H9 (cell line): ENCODE measurements at places on chromosomes 16 and 17.

- peaks cover 7% of the 10 kb centered on the region; the same call in 1 of the 2 replicates for H3K4me1 ChIP-seq
- H3K27me3 ChIP-seq = no peaks in the 10 kb centered on the region
- no peak within 1 kb of the TSS for H3K27ac ChIP-seq
These were observed at the start of gene TMEM98 for GRCh38 chr17:32927724-32928585. Gene TMEM98 (plus strand): TSS chr17:32928153. CDS start chr17:32931529, 3,376 bp downstream.

- H3K27ac ChIP-seq = no peak overlapping the region
- no peak for DNase-seq
- peaks cover 12% of the 10 kb centered on the region; the same call in 1 of the 2 replicates for H3K4me1 ChIP-seq
- no peak overlapping the region for H3K4me3 ChIP-seq
- no peaks in the 10 kb centered on the region for H3K27me3 ChIP-seq
These were observed 157.0 kb upstream of the CDH11 start for GRCh38 chr16:65278874-65279273.

- H3K4me3 ChIP-seq = no peak overlapping the region
- H3K36me3 ChIP-seq = peaks cover 5% of the 10 kb centered on the region
- DNase-seq = no peak
- no peaks in the 10 kb centered on the region for H3K27me3 ChIP-seq
- H3K27ac ChIP-seq = no peak overlapping the region
These were observed 150.6 kb downstream of the RPTOR start for GRCh38 chr17:80694992-80695912.

- no peaks in the 10 kb centered on the region; the same call in 1 of the 2 replicates for H3K27me3 ChIP-seq
- no peaks in the 10 kb centered on the region for H3K4me1 ChIP-seq
- no peaks in the 10 kb centered on the region for H3K36me3 ChIP-seq
- no peak overlapping the region for H3K27ac ChIP-seq
- DNase-seq = no peak
These were observed 27.6 kb upstream of the DLX4 start for GRCh38 chr17:49941427-49941826.

DNA sequence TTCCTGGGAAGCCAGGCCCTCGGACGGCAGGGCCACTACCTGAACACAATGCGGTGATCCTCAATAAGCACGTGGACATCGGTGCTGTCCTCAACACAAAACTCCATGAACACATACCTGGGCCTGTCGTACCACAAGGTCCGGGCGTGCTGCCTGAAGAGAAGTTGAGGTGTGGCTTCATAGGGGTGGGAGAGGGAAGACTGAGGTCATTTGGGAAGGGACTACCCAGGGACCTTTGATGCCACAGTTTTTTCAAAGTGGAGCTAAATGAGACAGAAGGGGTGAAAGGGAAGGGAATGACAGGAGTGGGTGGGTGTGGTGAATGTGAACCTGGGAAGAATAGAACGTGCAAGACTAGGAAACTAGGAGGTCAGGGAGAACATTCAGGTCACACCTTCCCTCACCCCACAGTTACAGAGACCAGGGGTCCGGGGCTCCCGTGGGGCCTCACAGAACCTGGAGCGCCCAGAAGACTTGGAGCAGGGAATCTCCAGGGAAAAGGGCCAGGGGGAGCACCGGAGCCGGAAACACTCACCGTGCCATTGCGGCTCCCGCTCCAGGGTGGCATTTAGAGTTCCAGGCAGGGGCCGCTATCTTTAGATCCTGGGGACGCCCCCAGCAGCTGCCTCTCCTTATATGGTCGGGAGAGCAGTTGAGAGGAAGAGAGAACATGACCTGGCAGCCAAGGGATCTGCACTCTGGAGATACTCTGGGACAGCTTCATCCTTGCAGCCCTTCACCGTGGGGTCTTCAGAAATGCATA, at the start of gene PTGES3L:
PTGES3L (minus strand) TSS at position 570 of the 763 bp plus-strand sequence; CDS start at position 543, 27 bp downstream.
- H3K4me1 ChIP-seq = peaks cover 2% of the 10 kb centered on the region; the same call in 1 of the 2 replicates
- H3K36me3 ChIP-seq = peaks cover 17% of the 10 kb centered on the region
- H3K4me3 ChIP-seq = peak within 1 kb of the TSS; percentile 100
- peak; percentile 84 for DNase-seq
- no peaks in the 10 kb centered on the region for H3K27me3 ChIP-seq
- H3K27ac ChIP-seq = no peak within 1 kb of the TSS

DNA sequence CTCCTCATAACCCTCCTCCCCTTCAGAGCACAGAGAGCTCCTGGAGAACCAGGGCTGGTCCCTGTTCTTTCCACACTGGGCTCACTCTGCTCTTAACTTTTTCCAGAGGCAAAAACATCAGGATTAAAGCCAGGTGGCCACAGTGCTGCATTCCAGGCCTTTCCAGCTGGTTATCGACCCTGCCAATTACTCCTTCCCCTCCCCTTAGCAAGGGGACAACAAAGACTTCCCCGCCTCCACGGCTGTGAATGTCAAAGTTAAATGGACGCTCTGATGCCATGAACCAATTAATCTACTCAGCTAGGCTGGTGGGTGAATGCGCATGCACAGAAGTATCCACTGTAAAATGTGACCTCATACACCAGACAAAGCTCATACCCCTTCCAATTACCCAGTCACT, 23.1 kb downstream of the ACLY start:
- no peak for DNase-seq
- no peaks in the 10 kb centered on the region for H3K4me1 ChIP-seq
- H3K4me3 ChIP-seq = no peak overlapping the region

DNA sequence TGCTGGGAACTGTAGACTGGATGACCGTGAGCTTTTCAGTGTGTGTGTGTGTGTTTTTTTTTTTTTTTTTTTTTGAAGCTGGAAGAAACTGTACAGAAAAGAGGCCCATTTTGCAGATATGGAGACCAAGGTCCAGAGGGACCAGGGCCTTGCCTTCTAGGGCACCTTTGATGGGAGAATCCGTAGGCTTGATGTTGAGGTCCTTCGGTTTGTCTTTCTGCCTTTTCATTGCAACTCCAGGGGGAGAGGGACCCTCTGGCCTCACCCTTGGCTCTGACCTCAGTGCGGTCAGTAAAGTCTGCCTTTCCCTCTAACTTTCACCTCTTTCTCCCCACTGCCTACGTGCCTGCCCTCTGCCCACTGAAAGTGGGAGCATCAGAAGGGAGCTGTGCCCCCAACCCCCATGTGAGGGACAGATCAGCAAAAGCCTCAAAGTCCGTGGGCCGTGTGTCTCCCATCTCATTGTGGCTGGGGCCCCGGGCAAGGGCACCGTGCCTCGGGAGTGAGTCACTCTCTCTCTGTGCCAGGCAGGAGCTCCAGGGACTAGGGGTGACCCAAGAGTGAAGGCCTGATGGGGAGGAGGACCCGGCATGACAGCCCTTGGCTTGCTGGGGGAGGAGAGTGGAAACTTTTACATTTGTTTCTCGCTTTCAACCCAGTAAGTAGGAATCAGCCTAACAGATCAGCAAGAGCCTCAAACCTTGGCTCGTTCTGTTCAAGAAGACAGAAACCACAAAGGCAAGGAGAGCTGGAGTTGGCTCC, 123.6 kb downstream of the CMIP start:
- H3K4me3 ChIP-seq = no peak overlapping the region
- no peak overlapping the region for H3K27ac ChIP-seq
- no peaks in the 10 kb centered on the region for H3K27me3 ChIP-seq
- H3K4me1 ChIP-seq = no peaks in the 10 kb centered on the region

GRCh38 chr17:8490256-8491023, 54.8 kb downstream of the NDEL1 start:
- no peaks in the 10 kb centered on the region for H3K27me3 ChIP-seq
- DNase-seq = no peak
- no peak overlapping the region; the same call in 2 of the 3 replicates for H3K4me3 ChIP-seq
- H3K4me1 ChIP-seq = no peaks in the 10 kb centered on the region

DNA sequence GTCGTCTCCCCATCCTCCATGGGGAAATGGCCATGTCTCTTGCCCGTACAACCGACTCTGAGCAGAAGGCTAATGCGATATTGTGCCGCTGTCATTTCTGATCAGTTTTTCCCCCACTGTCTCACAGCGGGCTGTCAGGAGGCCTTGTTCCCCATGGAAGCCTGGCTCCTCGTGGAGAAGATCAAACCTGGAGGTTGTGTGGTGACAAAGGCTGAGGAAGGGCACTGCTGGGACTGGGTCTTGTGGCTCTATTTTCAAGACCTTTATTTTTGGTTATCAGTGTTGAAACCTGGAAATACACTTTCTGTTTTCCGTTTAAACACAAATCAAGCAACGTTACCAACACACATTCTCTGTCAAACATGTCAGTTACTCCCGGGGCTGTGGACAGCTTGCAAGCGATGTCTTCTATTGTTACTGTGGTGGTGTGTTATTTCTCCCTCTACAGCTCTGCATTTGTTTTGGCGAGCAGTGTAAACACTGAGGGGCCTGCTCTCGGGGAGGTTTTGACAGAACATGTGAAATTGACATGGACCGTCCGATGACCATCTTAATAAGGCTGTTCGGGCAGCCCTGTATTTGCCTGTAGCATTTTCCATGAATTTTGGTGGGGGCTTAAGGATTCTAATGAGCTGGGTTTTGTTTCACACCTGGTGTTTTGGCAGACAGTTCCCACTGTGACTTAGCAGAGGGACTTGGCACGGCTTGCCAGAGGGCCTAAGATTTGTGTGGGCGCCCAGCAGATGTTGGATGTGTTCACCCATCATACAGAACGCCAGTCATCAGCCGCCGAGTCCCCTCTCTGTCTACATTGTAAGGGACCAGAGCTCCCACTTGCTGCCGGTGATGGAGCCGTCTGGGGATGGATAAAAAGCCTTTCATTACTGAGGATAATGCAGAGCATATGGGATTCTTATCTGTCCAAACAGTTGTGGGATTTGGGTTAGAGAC, 12.5 kb downstream of the RBFOX1 start:
- no peaks in the 10 kb centered on the region for H3K4me1 ChIP-seq
- H3K27me3 ChIP-seq = no peaks in the 10 kb centered on the region
- H3K36me3 ChIP-seq = no peaks in the 10 kb centered on the region
- DNase-seq = no peak
- H3K27ac ChIP-seq = no peak overlapping the region
- H3K4me3 ChIP-seq = no peak overlapping the region

DNA sequence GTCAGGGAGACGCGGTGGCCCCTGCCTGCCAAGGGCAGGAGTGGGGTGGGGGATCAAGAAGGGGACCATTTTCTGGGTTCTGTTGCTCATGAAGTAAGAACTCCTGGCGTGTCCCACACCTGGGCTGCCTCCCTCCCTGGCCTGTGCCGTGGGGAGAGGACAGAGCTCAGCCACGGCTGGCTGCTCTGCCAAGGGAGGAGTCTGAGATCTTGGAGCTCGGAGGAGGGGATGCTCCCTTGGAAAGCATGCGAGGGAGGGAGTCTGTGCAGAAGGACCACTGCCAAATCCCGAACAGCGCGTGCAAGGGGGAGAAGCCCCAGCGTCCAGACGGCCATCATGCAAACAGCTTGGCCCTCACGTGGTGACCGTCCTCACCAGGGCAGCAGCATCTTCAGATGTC, 64.2 kb upstream of the ZNF469 start:
- no peak overlapping the region for H3K27ac ChIP-seq
- no peaks in the 10 kb centered on the region for H3K27me3 ChIP-seq
- no peaks in the 10 kb centered on the region for H3K4me1 ChIP-seq
- no peak overlapping the region for H3K4me3 ChIP-seq
- H3K36me3 ChIP-seq = no peaks in the 10 kb centered on the region; the same call in 1 of the 2 replicates
- DNase-seq = no peak

- H3K36me3 ChIP-seq = peaks cover 6% of the 10 kb centered on the region; the same call in 2 of the 3 replicates
- H3K27me3 ChIP-seq = no peaks in the 10 kb centered on the region; the same call in 1 of the 2 replicates
- H3K4me1 ChIP-seq = no peaks in the 10 kb centered on the region
- DNase-seq = peak; percentile 70
- no peak overlapping the region for H3K4me3 ChIP-seq
These were observed 3.3 kb downstream of the CARMIL2 start for GRCh38 chr16:67648088-67648763.

DNA sequence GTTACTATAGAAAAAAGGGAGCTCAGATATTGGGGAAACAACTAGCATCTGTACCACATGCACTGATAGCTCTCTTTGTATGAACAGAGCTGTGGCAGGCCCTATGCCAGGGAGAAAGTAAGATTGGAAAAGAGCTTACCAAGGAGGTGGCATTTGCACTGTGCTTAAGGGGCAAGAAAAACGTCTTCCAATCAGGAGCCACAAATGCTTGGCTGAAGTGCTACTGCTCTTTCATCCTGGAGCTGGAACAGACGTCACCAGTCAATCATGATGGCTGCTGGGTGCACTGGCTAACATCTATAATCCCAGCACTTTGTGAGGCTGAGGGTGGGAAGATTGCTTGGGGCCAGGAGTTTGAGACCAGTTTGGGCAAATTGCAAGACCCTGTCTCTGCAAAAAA, 218.5 kb downstream of the SEC14L1 start:
- no peaks in the 10 kb centered on the region for H3K27me3 ChIP-seq
- DNase-seq = no peak
- peaks cover 14% of the 10 kb centered on the region for H3K36me3 ChIP-seq
- no peak overlapping the region for H3K27ac ChIP-seq
- no peak overlapping the region for H3K4me3 ChIP-seq
- no peaks in the 10 kb centered on the region for H3K4me1 ChIP-seq

DNA sequence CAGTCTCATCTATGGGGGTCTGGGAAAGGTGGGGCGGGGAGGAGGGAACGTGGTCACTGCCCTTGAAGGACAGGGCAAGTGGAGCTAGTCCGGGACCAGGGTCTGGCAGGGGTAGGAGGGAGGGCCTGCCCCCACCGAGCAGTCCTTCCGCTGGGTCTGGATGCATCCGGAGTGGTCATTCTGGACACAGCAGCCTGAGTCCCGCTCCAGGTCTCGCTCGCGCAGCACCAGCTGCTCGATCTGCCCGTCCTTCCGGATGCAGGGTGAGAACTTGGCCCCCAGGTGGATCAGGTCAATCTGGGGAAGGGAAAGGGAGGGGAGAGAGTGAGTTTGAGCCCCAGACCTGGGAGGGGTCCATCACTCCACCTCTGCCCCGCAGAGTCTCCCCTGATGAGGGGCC, 6.8 kb downstream of the AANAT start:
- no peaks in the 10 kb centered on the region for H3K4me1 ChIP-seq
- no peak for DNase-seq
- H3K27me3 ChIP-seq = no peaks in the 10 kb centered on the region
- no peak overlapping the region for H3K4me3 ChIP-seq
- H3K27ac ChIP-seq = no peak overlapping the region

DNA sequence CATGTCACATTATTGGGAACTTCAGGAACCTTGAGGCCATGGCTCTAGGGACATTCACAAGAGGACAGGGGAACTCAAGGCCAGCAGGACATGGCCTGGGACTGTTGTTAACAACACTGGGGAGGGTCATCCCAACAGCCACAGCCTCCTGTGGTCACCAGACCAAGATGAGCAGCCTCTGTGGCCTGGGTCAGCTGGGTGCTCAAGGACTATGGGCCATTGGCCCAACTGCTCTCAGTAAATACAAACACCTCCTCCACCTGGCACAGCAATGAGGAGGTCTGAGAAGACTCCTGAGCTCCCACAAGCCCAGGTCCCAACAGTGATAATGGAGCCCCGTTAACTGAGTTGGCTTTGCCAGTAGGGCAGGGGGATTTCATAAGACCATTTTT, 20.9 kb downstream of the KIFC3 start:
- H3K36me3 ChIP-seq = no peaks in the 10 kb centered on the region; the same call in 2 of the 3 replicates
- peaks cover 2% of the 10 kb centered on the region; the same call in 1 of the 2 replicates for H3K4me1 ChIP-seq
- no peak overlapping the region for H3K4me3 ChIP-seq
- H3K27ac ChIP-seq = no peak overlapping the region
- DNase-seq = no peak
- no peaks in the 10 kb centered on the region for H3K27me3 ChIP-seq

- H3K36me3 ChIP-seq = no peaks in the 10 kb centered on the region
- H3K4me1 ChIP-seq = no peaks in the 10 kb centered on the region
- no peaks in the 10 kb centered on the region for H3K27me3 ChIP-seq
- DNase-seq = no peak
These were observed 132.8 kb downstream of the RBFOX3 start for GRCh38 chr17:79478051-79478461.

GRCh38 chr17:34760931-34761495, 181.6 kb downstream of the TMEM132E start:
- no peaks in the 10 kb centered on the region for H3K36me3 ChIP-seq
- 0 out of 2 replicates have a peak, but pooled peaks cover 2% of the 10 kb centered on the region for H3K27me3 ChIP-seq
- H3K27ac ChIP-seq = no peak overlapping the region
- H3K4me3 ChIP-seq = no peak overlapping the region
- peaks cover 5% of the 10 kb centered on the region; the same call in 1 of the 2 replicates for H3K4me1 ChIP-seq
- peak; percentile 16 for DNase-seq
